Ecto neural progenitor cell (in vitro differentiated cells): ENCODE measurements at places on chromosomes 16 and 17.

- no peak for DNase-seq
Measured at GRCh38 chr16:10980813-10981212, 36.4 kb downstream of the CLEC16A start.

DNA sequence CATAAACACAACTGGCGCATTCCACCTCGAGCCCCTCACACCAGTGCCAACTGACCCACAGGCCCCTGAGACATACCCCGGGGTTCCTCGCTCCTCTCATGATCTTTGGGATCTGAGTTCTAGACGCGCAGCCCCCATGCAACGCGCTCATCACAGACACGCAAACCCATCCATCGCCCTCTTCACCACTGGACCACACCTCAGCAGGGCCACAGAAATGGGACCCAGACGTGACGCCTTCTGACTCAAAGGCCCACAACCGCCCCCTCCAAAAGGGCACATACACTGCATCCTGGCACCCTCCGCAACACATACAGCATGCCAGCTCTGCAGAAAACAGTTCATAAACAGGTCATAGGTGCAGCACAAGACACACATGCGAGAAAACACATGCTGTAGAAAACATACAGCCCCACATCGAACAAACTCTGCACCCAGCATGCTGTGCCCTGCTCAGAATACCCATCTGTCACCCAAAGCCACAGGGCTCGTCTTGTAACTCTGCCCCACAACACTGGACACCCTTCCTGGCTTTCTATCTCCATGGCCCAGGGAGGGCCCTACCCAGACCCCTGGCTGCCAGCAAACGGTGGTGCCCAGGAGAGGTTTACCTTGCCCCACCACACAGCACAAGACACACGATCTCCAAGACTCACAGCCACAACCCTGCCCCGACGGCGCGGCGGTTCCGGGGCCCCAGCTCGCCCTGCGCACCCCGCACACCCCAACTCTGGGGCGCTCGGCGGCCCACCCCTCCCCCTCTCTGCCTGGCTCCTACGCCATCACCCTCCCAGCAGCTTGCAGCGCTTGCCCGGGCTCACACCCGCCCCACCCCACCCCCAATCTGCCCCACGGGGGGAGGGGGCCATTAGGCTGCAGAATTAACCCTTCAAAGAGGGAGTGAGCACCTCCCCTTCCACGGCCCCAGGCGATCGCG lies 887 bp downstream of the ZBTB4 start:
- peak; percentile 76 for DNase-seq

DNA sequence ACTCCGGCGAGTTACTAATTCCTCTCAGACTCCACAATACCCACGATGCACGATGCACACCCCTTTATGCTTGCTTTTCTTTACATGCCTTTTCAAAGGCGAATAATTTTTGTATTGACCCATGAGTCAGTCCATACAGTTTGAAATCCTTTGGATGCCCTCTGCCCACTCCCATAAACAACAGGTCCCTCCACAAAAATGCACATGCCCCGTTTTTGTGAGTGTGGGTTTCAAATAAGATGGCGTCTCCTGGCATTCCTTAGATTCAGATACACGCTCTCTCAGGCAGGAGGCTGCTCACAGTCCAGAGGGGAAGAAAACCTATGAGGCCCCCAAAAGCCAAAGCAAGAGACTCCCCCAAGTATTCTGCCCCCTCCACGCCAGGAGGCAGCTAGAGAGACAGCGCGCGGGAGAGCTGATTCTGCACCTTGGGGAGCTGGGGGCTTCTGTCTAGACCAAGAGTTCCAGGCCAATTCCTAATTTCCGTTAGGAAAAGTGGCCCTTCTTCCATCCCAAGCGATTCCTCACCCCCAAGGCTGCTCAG lies 19.6 kb upstream of the HOXB9 start:
- DNase-seq: no peak

DNA sequence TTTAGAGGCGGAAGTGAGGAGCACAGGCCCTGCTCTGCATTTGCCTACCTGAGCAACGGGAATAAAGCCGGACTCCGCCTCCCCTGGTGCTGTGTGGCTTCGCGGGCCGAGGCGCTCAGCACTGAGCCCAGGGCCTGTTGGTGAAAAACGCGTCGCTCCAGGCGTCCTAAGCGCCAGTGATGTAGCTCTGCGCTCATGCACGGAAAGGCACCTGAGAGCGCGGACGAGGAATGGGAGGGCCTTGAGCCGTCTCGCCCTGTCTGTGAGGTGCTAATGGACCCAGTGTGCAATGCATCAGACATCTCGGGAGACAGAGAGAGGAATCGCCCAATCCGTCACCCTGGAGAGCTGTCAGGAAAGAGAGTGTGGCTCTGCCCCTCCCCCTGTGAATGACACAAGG lies 17.2 kb upstream of the ATP2A3 start:
- DNase-seq: peak; percentile 49

- no peak for DNase-seq
Measured at GRCh38 chr17:61338000-61338798, 61.4 kb upstream of the TBX2 start.

- no peak for DNase-seq
Measured at GRCh38 chr16:28110479-28110878, 47.0 kb upstream of the GSG1L start.

DNA sequence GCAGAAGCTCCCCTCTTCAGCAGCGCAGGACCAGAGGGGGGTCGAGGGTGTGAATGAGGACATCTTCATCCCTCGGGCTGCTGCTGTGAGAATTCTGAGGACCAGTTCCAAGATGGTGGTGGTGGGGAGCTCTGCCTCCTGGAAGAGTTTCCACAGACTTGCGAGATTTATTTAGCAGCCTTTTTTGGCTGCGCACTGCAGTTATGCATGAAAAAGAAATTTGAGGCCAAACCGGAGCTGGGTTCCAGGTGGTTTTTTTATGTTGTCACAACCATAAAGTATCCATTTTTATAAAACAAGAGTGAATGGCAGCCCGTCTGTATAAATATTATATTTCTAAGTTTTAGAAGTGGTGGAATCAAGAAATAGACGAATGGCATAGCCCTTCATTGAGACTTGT lies 76.9 kb upstream of the CLEC18A start:
- no peak for DNase-seq

- no peak for DNase-seq
Measured at GRCh38 chr17:14057591-14057990, 11.7 kb upstream of the COX10 start.

DNA sequence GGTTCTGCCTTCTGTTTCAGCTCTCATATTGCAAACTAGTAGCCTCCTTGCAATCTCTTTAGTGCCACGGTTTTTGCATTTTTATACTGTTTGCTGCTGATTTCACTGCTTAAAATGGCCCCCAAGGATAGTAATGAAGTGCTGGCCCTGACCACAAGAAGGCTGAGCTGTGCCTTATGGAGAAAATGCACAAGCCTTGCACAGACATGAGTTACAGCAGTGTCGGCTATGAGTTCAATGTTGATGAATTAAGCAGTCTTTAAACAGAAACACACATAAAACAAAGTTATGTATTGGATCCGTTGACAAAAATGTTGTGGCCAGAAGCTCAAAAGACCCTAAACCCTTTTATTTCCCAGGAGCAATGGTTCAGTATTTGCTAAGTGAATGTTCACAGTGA lies 210.6 kb upstream of the DYNLRB2 start:
- DNase-seq: peak; percentile 8

GRCh38 chr17:10144982-10145381 lies 53.4 kb downstream of the GAS7 start:
- DNase-seq: no peak

DNA sequence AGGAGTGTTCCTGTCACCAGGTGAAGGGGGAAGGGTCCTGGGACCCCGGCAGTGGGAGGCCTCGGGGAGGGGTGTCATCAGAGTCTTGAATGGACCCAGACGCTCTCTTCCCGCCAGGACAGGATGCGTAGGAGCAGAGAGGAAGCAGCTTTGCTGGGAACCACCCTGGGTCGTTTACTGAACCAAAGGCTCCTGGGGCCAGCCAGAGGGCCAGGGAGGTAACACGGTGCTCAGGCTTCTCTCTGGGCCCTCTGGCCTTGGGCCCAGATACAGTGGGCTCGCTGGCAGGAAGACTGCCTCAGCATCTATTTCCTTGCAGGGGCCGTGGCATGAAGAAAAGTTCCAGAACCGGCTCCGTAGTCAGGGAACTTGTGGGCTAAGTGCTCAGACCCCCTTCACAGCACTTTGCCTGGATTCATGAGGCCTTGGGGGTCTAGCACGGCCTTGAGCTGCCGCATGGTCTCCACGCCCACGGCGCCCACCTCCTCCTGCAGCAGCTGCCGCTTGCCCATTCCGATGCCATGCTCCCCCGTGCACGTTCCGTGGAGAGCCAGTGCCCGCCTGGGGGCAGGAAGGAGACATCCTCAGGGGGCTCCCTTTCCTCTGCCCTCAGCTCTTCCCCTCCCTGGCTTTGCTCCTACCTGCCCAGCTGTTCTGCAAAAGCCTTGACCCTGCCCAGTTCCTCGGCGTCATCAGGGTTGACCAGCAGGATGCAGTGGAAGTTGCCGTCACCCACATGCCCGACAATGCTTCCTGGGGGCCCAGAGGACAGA lies 4.4 kb downstream of the LDHD start:
- no peak for DNase-seq

DNA sequence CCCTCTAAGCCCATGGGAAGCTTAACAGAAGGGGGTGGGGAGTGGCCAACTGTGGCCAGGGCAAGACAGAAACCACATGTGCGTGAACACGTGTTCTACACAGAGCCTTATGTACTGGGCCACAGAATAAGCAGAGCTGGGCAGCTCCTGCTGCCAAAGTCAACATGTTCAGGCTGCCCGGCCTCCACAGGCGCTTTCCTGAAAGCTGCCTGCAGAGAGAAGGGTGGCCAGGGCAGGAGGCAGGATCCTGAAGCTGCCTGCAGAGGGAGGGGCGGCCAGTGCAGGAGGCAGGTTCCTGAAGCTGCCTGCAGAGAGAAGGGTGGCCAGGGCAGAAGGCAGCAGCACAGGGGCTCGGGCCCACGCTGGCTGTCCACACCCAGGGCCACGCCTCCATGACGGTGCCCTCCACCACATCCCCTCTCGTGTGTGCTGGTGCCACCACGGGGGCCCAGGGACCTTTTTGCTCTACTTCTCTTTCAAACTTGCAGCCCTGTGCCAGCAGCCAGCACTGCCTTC lies 79.5 kb downstream of the ANKRD11 start:
- no peak for DNase-seq

- no peak for DNase-seq
Measured at GRCh38 chr16:74931445-74931844, 53.5 kb downstream of the WDR59 start.

GRCh38 chr17:65158041-65158440 lies 20.9 kb downstream of the RGS9 start:
- DNase-seq: no peak
